ENCODE measurements at places on chromosomes 3 and 15.
A peak's percentile ranks its signal among the peaks of the same experiment; 100 is the strongest.

- no peak for DNase-seq
Observed at GRCh38 chr15:71757741-71758530, 52.4 kb upstream of the NR2E3 start.

- no peak for DNase-seq
Observed at GRCh38 chr15:64597477-64597822, 137.1 kb downstream of the ZNF609 start.

GRCh38 chr15:85527895-85528294 lies 147.5 kb downstream of the AKAP13 start:
- no peak for DNase-seq

- DNase-seq = no peak
Observed at GRCh38 chr3:42530073-42530472, 27.6 kb downstream of the VIPR1 start.

DNA sequence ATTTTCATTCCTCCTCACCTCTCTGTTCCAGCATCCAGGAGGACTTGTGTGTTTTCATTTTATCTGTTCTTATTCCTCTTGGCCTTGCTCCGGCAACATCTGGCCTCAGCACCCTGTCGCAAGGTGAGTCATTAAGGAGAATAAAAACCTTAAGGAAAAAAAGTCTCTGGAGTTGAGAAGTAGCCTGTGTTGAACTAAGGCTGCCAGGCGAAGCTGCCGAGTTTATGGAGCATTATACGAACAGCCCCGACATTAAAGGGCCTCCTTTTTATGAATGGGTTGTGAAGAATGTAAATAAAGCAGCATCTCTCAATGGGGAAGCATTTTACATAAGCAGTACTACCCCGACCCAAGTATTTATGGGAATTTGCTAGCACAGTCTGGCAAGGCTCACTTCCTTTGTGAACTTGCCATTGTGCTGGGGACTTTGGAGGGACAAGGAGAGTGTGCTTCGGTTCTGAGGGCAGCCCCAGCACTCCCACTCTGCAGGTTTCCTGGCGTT lies 4.7 kb downstream of the BAHD1 start:
- DNase-seq = no peak

DNA sequence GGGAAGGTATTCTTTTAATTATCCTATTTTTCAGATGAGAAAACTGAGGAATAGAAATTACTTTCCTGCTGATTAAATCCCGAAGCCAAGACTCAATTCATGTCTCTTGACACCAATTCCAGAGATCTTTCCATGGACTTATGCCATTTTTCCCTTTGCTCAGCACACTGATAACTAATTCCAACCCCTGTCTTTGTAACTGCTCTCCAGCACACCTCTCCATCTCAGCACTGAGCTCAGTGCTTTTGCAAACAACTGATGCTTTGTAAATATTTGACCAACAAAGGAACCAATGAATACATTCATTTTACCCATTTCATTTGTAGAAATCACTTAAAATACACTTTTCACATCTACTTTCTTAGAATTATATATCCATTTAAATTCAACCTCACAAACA lies 249.1 kb downstream of the IL5RA start:
- DNase-seq = no peak

DNA sequence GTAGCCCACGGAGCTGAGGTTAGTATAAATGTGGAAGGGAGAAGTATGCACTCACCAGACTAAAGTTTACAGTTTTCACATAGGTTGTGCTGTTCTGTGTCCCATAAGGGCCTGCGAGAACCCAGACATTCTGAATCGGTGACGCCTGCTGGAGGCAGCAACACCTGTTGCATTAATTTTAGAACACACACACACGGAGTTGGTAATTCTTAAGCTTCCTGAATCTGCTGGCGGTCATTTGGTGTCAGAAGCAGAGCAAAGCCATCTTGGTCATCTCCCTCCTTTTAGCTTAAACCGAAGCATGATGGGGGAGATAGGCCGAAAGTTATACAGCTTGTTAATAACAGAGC lies 41.1 kb upstream of the AP3B2 start:
- no peak for DNase-seq

DNA sequence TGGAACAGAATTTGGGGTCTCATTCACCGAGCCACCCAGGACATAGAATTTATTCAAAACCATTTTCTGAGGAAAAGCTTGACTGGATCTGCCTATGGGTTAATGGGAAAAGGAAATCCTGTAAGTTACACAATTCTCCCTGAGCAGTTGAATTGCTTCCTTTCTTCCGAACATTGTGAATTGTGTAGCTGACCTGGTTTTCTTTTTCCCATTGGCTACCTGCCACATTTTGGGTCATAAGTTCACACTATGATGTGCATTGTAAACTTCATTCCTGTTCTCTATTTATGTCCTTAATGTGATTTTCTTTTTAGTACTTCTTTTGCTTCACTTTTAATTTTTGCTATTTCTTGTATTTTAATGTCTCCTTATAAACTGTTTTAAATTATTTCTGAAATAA lies 386.0 kb upstream of the LRRC3B start:
- DNase-seq = no peak

- no peak for DNase-seq
Observed at GRCh38 chr3:120801484-120801883, 58.9 kb downstream of the GTF2E1 start.

GRCh38 chr3:13650210-13651056 lies 101.5 kb downstream of the FBLN2 start:
- peak; percentile 69 for DNase-seq

- peak; percentile 56 for DNase-seq
Observed at GRCh38 chr15:68559345-68560310, 19.2 kb upstream of the CORO2B start.

DNA sequence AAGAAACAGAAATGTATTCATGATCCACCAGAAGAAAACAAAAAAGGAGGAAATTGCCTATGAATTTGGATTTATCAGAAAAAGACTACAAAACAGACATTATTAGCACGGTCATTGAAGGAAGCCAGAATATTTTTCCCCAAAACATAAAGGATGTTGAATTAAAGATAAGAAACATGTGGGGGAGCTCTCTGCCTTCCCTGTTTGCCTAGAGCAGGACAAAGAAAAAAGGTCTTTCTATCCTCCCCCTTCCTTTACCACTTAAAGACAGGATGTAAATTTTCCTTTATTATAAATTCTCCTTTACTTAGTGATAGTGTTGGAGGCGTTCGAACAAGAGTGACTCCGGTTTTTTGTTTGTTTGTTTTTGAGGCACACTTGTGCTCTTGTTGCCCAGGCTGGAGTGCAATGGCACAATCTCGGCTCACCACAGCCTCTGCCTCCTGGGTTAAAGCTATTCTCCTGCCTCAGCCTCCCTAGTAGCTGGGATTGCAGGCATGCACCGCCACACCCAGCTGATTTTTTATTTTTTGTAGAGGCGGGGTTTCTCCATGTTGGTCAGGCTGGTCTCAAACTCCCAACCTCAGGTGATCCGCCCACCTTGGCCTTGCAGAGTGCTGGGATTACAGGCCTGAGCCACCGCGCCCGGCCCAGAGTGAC lies 14.9 kb upstream of the RPN1 start:
- no peak for DNase-seq

- DNase-seq = no peak
Observed at GRCh38 chr3:52827866-52828376, 2.6 kb downstream of the ITIH4 start.

GRCh38 chr3:120198305-120198878 lies 86.6 kb downstream of the GPR156 start:
- no peak for DNase-seq

- DNase-seq = no peak
Observed at GRCh38 chr3:90032980-90033641, 925.7 kb downstream of the EPHA3 start.

DNA sequence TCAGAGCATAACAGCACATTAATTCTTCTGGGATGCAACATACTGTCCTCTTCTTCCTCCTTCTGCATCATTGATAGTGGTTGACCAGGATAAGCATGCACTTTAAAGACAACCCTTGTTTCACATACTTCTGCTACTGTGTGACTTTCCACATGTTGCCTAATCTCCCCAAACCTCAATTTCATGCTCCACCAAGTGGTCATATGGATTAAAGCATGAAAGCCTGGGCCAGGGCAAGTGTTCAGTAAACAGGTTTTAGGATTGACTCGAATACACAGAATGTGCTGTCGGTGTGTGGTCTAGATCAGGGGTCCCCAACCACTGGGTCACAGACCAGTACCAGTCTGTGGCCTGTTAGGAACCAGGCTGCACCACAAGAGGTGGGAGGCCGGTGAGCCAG lies 22.5 kb upstream of the BFSP2 start:
- no peak for DNase-seq

GRCh38 chr3:42052484-42053351 lies 38.4 kb upstream of the TRAK1 start:
- DNase-seq = no peak

DNA sequence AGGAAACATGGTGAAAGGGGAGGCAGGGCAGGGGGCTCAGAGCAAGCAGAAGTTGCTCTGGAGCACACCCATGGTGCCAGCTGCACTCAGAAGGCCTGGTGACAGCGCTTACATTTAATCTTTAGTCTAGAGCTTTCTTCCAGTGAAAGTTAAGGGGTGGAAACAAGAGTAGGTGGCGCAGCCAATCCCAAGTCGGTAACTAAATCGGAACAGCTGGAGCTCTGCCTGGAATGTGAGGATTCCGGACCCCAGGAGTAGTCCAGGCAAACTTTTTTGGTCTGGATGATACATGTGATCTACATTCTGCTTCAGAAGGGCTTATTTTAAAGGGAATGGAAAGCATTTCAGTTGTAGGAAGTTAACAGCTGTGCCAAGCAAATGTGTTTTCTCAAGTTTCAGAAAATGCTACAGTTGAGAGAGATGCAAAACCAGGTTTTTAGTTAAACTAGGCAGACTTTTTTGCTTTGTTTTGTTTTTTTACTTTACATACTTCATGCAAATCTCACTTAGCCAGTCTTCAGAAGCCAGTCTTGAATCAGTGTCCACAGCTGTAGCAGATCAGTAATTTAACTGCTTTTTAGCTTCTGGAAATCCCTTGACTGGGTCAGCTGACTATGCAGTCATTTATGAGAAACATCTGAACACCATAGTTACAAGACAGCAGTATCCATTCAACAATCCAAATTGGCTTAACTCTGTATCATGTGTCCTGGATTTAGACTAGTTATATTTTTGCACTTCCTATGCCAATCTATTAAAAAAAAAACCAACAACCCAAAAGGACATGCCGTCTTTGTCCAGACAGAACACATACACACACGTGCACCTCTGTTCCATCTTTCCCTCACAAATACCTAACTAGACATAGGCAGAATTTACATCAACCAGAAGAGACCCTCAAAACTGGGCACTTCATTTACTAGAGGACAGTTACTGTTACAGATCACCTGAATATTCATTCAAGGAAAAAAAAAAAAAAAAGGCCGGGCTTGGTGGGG lies 33.2 kb downstream of the ZNF106 start:
- DNase-seq = no peak

- DNase-seq = no peak
Observed at GRCh38 chr15:62887113-62887570, 155.4 kb upstream of the TPM1 start.

DNA sequence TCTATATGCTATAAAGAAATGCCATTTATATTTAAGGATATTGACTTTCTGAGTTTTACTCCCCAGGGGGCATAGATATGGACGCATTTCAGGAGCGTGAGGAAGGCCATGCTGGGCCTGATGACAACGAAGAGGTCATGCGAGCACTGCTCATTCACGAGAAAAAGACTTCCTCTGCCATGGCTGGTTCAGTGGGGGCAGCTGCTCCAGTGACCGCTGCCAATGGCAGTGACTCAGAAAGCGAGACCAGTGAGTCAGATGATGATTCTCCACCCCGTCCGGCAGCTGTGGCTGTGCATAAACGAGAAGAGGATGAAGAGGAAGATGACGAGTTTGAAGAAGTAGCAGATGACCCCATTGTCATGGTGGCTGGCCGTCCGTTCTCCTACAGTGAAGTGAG lies 38.4 kb downstream of the GTF2E1 start:
- no peak for DNase-seq

DNA sequence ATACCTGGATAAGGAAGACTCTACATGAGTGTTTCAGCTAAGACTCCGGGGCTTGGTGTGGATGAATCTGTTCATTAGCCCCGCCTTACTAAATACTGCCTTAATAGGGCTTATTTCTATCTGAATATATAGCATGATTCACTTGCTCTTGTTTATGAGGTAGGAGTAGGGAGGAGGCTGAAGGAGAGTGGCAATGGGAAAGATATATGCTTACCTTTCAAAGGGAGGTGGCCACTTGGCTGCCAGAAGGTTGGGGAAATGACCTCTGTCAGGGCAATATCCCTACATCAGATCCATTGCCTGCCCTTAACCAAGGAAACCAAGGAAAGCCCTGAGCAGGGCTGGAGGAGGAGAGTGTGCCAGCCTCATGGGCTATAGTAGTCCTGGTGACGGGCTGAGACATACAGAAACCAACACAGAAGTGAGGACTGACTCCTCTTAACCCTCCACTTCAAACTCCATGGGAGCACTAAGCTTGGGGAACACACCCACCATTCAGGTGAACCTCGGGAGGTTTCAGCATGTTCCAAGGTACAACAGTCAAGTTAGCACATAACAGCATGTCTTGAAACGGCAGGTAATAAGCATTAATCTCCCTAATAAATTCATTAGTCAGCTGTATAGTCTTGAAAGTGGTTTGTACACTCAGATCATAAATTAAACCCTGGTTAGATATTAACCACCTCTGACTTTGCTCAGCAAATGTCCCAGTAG lies 80.1 kb downstream of the EOMES start:
- no peak for DNase-seq

GRCh38 chr15:38085931-38086568 lies 151.6 kb downstream of the TMCO5A start:
- DNase-seq = no peak

GRCh38 chr3:10515396-10515795 lies 10.0 kb upstream of the ATP2B2 start:
- DNase-seq = no peak

- no peak for DNase-seq
Observed at GRCh38 chr15:47718497-47719437, 1.5 kb downstream of the SEMA6D start.

DNA sequence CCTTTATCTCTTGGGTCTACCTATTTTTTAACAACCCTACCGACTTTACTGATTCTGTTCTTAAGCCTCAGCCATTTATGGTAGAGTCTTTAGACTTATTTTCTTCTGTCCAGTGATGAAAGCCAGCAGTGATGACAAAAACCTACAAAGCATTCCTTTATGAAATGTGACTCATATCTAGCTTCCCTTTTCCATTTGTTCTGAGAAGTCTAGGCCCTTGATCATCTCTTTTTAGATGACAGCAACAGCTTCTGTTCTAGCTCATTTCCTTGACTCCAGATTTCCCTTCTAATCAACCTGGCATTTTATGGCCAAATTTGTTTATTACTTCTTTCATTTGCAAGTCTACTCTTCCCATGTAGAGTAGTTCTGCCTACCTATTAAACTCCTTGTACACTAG lies 36.1 kb downstream of the CFAP44 start:
- no peak for DNase-seq

Measured in stimulated activated CD8-positive, alpha-beta memory T cell treated with anti-CD3 and anti-CD28 coated beads, Interleukin-4, amount 100 ng/mL, for 24 hours (primary cell).